ENCODE measurements at places on chromosomes 4 and X.

GRCh38 chr4:74189331-74190043, 31.6 kb downstream of the MTHFD2L start:
- DNase-seq: no peak

GRCh38 chrX:149185087-149185486, 320.0 kb downstream of the IDS start:
- DNase-seq: no peak

GRCh38 chr4:88009871-88010270, 2.4 kb downstream of the PKD2 start:
- no peak for DNase-seq

GRCh38 chr4:67558493-67558892, at the start of gene STAP1:
TSS of gene STAP1 (plus strand) at chr4:67558727. CDS start at chr4:67558810, 83 bp downstream.
- DNase-seq: no peak

- DNase-seq: no peak
These were observed 183.6 kb upstream of the TRPC5 start for GRCh38 chrX:112266136-112266535.

DNA sequence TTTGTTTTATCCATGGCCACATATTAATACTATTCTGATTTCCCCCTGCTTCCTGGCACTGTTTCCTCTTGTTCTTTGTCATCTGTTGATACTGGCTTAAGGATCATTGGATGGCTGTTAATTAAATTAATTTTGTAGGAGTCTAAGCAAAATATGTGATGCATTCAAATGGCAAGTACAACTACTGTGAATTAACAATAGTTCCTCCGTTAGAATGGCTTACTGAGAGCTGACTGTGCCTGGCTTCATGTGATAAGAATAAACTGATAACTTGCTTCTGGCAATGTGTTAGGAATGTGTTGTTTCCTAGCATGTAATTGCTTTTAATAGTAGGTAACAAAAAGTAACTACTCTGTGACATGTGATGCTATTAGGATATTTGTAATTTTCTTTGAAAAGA, 98.5 kb downstream of the RPA4 start:
- DNase-seq: no peak

GRCh38 chr4:18077808-18078207, 56.3 kb upstream of the LCORL start:
- DNase-seq: no peak

DNA sequence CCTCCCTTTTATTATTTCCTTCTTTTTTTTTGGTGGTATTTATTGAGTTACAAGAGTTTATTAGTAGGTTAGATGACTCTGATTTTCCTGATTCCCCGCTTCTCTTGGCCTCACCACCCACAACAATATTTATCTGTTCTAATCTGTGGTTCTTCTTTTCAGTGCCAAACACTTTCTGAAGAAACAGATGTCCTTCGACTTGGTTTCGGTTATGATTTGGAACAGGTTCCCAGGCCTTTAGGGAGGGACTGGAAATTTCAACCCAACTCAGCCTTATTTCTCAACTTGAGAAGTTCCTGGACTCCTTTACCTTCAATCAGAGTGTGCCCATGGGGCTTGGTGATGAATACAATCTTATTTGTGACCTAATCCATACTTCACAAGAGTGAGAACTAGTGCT, 108.1 kb downstream of the UCHL1 start:
- no peak for DNase-seq

GRCh38 chr4:159273141-159273438, 170.2 kb downstream of the RAPGEF2 start:
- no peak for DNase-seq

DNA sequence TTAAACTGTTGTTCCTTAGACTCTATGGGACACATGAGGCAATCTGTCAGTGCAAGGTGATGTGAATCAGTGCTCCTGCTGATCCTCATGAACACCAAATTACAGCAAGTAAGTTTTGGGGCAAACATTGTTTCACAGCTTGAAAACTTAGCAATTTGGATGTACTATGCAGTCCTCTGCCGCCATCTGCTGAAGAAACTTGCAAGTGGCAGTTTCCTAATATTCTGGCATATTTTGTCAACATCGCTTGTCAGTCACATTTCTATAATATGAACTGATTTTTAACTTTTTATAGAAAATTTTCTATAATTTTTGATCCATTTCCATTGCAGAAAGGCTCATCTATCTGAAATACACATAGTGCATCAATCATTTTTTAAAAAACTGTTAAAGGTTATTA, 56.3 kb downstream of the ZAR1 start:
- no peak for DNase-seq

DNA sequence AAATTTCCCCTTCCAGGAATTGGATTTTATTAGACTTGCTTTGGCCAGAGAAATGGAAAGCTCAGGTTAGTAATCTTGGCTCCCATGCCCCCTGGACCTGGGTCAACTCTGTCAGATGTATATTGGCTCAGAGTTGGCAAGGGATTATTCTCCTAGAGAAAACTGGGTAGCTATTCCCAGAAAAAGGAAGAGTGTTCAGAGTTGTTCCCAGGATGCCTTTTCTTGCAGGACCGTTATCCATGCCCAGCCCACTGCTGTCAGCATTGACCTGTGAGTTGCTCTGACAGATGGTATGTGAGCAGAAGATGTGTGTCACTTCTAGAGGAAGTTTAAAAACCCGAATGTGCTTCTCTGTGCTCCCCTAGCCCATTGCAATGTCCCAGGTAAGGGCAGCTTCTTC, 509.9 kb upstream of the ZFP42 start:
- no peak for DNase-seq

DNA sequence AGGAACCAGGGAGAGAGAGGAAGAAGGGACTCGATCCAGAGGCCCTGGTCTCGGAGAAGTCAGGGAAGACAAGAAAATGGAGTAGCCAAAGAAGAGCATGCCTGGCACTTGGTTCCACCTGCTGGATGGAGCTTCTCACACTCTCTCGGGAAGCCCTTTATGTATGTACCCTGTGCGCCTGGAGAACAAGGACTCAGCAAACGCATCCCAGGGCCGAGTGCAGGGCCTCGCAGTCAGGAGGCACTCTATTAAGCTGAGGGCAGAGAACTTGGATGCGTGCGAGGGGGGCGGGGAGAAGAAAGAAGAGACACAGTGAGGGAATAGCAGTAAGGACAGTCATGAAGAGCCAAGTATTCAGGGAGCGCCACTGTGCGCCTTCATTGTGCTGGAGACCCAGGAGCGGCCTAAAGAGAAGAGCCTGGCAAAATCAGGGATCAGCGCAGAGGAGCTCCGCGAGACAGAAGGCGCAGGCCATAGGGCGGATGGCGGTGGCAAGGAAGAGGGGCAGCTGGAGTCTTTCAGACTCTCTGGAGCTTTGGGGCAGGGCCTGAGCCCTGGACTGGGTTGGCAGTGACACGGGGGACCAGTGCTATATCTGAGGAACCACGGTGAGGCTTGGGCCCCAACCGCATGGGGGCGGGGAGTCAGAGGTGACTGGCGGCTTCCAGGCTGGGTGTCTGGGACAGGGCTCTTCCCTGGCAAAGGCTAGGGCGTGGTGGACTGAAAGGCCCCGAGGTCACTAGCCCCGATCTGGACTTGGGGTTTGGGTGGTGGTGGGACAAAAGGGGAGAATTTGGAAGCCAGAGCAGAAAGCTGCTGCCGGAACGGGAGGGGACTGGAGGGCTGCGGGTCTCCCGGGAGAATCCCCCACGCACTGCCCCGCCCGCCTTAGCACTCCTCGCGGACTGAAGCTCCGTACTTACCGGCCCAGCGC, 1.9 kb upstream of the SEPTIN6 start:
- no peak for DNase-seq

DNA sequence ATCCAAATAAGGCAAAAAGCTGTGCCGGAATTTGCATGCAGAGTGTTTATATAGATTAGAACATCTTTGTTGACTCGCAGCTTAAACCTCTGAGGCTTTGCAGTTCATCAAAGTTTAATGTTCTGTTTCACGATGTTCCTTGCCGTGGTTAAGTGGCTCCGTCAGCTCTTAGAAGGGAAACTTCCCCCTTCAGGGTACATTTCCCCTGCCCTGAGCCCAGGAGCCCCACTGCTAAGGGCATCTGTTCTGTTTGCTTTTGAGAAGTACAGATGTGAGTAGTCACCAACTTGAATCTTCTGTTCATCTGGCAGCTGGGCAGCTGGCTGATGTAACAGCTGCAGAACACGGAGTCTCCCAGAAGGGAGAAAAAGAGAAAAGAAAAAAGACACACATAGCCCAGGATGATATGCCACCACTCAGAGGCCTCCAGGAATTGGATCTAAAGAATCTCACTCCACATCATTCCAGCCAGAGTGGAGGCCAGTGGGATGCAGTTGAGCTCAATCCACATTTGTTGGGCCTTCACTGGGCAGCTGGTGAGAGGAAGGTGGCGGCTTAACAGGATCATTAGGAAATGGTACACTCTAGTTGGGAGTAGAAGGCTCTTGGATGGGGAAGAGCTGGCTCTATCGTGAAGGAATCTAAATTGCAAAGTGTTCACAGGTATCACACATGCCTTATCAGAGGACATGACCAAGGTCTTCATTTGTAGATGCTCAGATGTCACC, 178.7 kb upstream of the RBPJ start:
- no peak for DNase-seq

DNA sequence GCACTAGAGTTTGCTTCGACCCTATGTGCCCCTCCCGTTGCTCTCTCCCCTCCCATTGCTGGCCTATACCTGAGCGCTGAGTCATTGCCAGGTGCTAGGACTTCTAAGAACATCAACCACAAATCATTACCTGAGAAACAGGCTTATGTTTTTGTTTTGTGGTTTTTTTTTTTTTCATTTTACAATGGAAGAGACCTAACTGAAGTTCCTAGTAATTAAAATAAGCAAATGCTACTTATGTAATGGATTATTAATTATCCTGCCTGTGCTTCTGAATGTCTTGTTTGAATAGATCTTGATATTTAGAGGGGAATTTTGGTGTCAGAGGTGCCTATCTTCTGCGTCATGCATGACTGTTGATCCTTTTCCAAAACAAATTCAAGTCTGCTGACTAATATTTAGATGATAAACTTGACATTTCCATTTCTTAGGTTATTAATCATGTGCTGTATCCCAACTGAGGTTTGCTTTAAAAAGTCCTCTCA, 275.4 kb upstream of the CPEB2 start:
- peak; percentile 35 for DNase-seq

GRCh38 chr4:3043282-3044020, 30.9 kb downstream of the HTT-AS start:
- no peak for DNase-seq

GRCh38 chr4:8250227-8250626, 19.3 kb upstream of the HTRA3 start:
- no peak for DNase-seq

DNA sequence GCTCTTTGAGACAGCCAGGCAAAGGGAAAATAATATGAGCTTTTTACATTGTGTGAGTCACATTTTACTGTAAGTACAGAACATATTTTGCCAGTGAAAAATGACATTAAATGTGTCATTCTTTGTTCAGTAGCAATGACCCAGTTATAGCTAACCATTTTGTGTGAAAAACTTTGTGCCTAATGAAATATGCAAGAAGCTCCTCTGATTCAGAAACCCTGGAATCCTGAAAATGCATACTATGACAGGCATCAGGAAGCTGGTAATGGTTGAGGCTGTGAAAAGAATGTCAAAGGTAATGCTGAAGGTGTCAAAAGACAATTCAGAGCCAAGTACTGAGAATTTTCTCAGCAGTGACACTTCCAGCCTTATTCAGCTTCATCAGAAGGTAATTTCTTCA, 549.5 kb upstream of the SMIM31 start:
- DNase-seq: no peak

GRCh38 chrX:22999696-23000223, at the start of gene DDX53:
TSS of gene DDX53 (plus strand) at chrX:22999960. CDS start at chrX:23000058, 98 bp downstream.
- DNase-seq: no peak

DNA sequence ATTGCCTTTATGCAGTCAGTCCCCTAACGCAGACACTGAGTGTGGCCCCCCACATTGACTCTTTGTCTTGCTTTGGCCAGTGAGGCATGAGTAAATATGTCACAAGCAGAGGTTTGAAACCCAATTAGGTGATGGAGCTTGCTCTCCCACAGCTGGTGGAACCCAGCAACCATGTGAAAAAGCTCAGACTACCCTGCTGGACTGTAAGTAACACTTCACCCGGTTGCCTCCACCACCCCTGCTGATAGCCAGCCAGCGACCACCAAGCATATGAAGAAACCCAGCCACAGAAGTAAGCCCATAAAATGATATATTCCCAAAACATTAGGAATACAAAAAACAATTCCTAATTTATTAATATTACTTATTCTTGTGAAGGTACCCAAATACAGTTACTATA, 21.6 kb upstream of the PDCL2 start:
- DNase-seq: no peak

DNA sequence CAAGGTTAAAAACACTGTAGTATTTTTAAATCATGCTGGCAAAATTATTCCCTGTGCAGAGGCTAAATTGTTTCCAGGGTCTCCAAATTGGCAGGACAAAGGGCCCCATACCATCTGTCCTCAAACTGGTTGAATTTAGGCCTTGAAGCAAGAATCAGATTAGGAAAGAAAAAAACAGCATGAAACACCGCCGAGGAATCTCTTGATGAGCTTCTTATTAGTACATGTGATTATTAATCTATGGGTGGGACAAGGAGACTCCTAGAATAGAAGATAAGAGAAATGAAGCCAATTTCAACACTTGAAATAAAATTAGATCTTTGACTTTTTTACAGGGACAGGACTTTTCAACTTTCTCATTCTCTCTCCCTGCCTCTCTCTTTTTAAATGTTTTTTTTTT, 7.1 kb upstream of the CLNK start:
- DNase-seq: no peak

- DNase-seq: no peak
These were observed 79.5 kb downstream of the CBR4 start for GRCh38 chr4:168930413-168931196.

DNA sequence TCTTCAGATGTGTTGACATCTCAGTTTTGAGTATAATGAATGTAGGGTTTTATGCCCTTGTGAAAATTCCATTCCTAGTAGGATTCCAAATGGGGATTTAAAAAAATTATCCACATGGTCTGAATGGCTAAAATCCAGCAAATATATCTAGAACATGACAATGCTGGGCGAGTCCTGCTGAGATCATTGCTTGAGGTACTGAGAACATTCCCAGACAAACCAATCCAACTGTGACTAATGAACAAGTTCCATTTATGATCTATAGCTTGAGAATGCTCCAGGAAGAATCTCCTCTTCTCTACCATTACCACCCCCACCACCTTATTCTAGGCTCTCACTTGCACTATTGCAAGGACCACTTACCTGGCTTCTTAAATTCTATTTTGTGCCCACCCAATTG, 77.2 kb upstream of the IL1RAPL2 start:
- DNase-seq: no peak
